ENCODE measurements at places on chromosomes 6 and 20.

GRCh38 chr6:90336388-90336947 is 39.8 kb upstream of the BACH2 start:
- no peak for DNase-seq

DNA sequence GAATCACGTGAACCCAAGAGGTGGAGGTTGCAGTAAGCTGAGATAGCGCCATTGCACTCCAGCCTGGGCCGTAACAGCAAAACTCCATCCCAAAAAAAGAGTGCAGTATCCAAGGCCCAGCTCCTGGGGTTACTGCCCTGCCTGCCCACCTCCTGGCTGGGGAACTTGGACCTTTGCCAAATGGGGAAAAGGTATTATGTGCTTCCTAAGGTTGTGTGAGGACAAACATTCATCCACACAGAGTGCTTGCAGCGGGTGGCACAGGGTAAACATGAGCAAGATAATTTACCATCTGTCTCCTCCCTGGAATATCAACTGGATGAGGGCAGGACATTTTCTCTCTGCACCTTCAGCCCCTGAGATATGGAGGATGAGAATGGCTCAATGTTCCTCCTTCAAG is 94.9 kb upstream of the POPDC3 start:
- DNase-seq: no peak

DNA sequence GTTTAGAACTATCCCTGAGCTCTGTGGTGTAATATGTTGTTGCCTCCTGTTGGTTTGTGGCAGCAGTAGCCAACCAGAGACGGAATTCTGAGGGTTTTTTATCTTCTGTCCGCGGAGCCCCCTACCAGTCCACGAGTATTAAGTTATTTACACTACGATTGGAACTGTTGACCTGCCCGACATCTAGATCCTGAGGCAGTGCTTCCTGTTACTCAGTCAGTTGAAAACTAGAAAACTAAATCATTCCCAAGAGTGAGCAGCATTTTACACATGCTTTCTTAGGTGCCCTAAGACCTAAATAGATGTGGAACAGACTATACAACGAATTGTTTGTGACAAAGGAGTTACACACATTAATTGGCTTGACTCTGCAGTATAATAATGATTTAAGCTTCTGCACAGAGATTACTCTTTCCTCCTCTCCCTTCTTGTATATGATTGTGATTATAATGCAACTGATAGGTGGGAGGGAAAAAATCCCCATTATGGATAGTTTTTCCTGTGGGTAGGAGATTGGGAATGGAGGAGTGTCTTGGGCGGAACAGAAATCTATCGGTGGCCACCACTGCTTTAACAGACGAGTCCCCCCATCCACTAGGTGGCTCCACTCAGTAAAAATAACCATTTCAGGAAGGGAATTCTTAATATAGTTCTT is 1.7 kb downstream of the LOC128125822 start:
- DNase-seq: peak; percentile 67

DNA sequence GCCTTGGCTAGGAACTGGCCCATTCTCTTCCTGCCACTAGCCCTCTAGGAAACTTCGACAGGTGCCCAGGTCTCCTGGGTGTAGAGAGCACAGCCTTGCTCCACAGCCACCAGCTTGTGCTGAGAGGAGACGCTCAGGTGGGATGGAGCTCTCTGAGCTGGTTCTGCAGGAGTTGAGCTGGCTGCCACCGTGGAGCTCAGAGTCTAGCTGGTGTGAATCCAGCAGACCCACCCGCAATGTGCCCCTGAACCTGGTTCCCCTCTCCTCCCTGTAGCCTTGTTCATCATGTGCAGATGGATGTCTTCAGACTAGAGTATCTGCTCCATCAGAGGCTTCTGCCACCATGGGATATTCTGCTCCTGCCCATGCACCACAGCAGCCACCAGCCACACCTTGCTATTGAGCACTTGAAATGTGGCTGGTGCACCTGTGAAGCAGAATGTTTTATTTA is 222.5 kb downstream of the SYNDIG1 start:
- no peak for DNase-seq

DNA sequence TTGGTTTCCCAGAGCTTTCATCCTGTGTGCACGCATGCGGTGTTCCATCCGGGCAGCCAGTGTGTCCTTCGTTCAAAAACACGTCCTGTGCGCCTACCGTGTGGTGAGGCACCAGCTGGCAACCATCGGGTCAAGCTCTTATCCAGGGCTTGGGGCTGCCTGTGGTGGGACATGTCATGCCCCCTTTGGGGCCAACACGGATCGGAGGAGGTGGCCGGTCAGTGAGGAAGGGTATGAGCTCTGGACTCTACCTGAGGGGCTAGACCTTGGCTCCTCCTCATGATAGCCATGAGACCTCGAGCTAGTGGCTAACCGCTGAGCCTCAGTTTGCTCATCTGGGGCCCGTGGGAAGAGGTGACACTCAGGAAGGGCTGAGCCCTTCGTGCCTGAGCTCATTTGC is 158.5 kb upstream of the PMEPA1 start:
- DNase-seq: no peak

DNA sequence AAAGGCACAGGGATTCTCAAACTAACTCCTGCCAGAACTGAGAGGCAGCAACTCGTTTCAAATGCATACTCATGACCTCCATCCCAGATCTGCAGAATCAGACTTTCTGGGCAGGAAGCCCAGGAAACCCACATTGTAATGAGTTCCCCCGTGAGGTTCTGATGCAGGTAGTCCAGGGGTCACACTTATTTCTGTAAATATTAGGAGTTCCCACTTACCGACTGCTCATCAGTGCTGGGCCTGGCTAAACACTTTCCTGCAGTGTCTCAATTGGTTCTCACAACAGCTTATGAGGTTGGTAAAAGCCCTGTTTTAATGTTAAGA is 11.6 kb downstream of the DUSP15 start:
- DNase-seq: no peak

GRCh38 chr6:84392261-84392660 is 164.8 kb upstream of the CEP162 start:
- DNase-seq: no peak

GRCh38 chr6:160203522-160203921 is 55.1 kb downstream of the SLC22A2 start:
- DNase-seq: no peak

GRCh38 chr20:23456409-23456808 is 3.7 kb upstream of the CST11 start:
- peak; percentile 32 for DNase-seq

- no peak for DNase-seq
Measured at GRCh38 chr20:4324611-4325243, 309.4 kb upstream of the RNF24 start.

GRCh38 chr6:3471286-3471685 is 14.4 kb upstream of the SLC22A23 start:
- no peak for DNase-seq

GRCh38 chr20:20130399-20130798 is 78.1 kb downstream of the CFAP61 start:
- no peak for DNase-seq

GRCh38 chr20:25045343-25045712 is 12.6 kb downstream of the ACSS1 start:
- DNase-seq: no peak

DNA sequence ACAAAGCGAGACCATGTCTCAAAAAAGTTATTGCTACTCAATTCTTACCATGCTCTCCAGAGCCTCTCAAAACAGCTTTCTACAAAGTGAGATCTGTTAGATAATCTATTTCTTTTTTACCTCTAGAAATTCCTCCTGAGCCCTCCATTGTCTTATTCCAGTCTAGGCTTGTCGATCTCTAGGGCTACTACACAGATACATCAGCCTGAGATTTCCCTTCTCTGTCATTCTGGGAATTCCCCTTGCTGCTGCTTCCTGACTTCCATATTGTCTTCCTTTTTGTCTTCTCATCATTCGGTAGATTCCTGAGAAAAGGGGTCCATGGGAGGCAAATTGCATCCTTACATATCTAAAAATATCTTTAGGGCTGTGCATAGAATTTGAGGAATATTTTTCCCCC is 75.6 kb upstream of the GNRH2 start:
- DNase-seq: no peak

DNA sequence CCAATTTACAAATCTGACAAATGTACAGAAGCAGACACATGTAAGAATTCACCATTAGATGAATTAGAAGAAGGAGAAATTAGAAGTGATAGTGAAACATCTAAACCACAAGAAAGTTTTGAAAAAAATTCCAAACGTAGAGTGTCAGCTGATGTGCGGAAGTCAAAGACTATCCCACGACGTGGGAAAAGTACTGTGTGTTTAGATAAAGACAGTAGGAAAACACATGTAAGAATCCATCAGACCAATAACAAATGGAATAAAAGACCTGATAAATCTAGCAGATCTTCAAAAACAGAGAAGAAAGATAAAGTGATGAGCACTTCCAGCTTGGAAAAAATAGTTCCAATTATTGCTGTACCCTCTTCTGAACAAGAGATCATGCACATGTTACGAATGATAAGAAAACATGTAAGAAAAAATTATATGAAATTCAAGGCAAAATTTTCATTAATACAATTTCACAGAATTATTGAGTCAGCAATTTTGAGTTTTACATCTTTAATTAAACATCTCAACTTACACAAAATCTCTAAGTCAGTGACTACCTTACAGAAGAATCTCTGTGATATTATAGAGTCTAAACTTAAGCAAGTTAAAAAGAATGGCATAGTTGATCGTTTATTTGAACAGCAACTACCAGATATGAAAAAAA is 28.1 kb upstream of the GJA10 start:
- no peak for DNase-seq

GRCh38 chr6:45698046-45698445 is 317.6 kb downstream of the CLIC5 start:
- DNase-seq: no peak

DNA sequence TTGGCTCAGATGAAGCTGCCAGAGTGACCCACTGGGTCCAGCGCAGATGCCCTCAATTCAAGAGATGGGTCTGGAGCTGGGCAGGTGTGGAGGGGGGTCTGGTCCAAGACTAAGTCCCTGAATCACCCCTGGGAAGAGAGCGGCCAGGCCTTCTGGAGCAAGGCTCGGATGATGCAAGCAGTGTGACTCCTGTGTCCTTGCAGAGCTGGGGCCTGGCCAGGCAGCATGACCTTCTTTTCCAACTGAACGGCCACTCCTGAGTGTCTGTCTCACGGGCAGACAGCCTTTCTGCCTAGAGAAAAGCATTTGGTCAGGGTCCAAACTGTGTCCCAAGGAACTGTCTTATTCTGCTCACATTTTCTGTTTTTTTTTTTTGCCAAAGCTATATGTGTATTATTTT is 42.6 kb upstream of the FNDC1 start:
- DNase-seq: no peak

GRCh38 chr6:13303668-13304017 is 24.7 kb downstream of the TBC1D7 start:
- DNase-seq: no peak

DNA sequence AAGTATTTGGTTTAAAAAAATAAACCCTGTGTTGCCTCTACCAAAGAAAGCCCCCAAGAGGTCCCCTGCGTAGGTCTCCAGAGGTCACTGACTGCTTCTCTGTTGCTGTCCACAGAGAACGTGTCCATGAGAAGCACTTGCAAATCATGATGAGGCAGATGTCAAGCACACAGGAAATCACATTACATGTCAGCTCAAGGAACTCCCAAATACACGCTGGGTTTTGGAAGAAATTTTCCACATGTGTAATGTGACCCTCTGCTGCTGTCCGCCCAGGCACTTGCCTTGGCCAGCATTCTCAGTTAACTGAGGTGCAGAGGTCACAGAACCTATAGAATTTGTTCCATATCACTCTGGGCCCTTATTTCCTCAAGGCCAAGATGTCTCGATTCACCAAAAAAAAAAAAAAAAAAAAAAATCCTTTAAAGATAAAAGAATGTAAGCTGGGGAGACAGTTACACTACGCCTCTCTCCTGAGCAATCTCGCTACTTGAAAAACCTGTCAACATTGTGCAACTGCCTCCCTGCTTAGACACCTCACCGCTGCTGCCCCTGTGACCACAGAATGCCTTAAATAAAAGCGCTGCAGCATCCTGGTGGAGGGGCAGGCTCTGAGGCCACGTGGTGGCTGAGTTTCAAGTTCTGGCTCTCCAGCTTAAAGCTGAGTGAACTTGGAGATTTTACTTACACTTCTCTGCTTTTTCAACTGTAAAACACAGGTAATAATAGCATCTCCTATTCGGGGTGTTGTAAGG is 42.3 kb downstream of the SLC22A23 start:
- no peak for DNase-seq

GRCh38 chr6:134458857-134459657 is 141.1 kb upstream of the SGK1 start:
- DNase-seq: no peak

DNA sequence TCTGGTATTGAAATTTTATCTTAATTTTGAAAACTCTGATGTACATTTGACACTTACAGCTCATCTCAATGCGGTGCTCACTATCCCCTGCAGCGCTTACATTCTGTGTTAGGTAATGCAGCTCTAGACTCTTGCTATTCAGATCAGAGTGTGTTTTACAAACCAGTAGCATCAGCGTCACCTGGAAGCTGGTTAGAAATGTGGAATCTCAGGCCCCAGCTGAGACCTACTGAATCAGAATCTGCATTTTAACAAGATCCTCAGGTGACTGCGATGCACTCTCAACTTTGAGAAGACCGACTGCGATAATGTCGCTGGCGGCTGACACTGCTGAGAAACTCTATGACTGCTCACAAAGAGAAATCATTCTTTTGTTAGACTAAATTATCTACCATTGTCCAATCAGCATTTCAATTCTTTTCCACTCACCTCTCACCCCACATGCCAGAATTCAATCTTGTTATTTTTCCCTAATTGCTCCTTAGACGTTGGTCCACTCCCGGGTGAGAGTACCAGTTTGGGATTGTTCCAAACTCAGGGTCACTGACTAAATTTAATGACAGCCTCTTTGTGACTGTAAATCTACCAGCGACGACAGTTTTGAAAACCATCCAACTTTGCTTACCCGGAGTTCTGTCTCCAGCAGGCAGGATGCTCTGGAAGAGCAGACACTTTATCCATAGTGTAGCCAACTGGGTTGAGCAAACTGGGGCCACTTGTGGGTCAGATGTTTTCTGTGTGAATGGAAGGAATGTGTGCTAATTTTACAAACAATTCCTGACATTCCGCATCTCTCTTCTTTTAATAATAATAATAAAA is 140.1 kb upstream of the BTBD3 start:
- no peak for DNase-seq

DNA sequence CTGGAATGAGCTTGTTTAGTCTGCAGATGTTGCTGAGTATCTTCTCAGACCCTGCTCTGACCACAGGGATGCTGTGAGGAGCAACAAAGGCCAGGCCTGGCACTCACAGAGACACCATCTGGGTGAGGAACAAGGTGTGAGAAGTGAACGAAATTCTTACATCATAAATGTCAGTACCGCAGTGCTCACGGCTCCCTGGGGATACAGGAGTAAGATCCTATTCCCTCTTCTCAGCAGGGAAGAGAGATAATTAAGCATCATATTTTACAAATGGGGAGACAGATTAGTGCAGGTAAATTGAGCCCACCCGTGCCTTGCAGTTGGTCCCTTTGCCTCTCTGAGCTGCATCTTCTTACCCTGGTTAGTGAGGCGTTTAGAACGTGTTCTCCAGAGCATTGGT is 106.2 kb downstream of the DTD1 start:
- DNase-seq: no peak
